ENCODE measurements at places on chromosomes 16 and 17.

DNA sequence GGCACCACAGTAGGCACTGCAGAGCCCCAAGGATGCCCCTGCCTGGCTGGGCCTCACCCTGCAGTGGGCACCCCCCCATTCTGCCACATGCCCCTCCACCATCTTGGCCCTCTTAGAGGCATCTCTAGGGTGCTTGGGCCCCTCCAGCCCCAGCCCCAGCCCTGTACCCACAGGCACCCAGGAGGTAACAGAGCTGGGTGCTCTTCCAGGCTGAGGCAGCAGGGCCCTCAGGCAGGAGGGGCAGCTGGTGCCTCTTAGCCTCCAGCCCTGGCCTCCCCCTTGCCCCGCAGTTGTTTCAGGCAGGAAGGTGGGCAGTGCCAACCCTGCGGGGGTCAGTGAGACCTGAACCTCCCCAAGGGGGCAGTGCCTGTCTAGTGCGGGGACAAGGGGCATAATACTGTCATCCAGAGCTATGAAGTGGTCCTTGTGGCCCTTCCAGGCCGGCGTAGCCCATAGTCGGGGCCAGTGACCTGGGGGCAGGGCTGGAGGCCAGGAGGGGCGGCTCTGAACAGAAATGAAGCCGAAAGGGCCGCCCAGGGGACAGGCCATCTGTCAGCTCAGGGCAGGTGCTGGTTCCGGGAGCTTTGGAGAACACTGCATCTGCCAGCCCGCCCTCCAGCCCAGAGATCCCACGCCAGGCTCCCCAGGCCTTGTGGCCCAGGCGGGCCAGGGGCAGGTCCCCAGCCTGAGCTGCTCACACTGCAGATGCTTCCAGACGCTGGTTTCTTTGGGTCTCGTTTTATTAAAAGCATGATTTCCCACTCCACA, 4.9 kb upstream of the AATK start:
- no peak for DNase-seq

GRCh38 chr16:75710344-75710743, 9.1 kb upstream of the DUXB start:
- no peak for DNase-seq

DNA sequence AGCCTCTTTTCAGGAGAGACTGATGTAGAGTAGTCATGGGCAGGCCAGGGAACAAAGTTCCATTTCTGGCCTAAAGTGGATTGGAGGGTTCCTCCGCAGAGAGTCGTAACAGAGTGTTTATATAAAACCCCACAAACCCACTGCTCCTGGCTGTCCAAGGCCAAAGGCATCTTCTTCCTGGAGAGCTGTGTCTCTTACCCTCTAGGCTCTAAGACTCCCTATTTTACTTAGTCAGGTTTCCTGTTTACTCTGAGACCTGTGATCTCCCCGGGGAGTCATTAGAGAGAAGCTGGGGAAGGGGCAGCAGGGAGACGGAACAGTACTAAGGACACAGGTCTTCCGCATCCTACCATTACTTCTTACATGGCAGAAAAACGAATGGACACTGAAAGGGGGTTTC, 69.5 kb downstream of the HIC1 start:
- DNase-seq = no peak

- DNase-seq = no peak
Measured at GRCh38 chr17:48238933-48239602, 131.5 kb downstream of the SNX11 start.

- no peak for DNase-seq
Measured at GRCh38 chr17:10081571-10082169, 116.7 kb downstream of the GAS7 start.

DNA sequence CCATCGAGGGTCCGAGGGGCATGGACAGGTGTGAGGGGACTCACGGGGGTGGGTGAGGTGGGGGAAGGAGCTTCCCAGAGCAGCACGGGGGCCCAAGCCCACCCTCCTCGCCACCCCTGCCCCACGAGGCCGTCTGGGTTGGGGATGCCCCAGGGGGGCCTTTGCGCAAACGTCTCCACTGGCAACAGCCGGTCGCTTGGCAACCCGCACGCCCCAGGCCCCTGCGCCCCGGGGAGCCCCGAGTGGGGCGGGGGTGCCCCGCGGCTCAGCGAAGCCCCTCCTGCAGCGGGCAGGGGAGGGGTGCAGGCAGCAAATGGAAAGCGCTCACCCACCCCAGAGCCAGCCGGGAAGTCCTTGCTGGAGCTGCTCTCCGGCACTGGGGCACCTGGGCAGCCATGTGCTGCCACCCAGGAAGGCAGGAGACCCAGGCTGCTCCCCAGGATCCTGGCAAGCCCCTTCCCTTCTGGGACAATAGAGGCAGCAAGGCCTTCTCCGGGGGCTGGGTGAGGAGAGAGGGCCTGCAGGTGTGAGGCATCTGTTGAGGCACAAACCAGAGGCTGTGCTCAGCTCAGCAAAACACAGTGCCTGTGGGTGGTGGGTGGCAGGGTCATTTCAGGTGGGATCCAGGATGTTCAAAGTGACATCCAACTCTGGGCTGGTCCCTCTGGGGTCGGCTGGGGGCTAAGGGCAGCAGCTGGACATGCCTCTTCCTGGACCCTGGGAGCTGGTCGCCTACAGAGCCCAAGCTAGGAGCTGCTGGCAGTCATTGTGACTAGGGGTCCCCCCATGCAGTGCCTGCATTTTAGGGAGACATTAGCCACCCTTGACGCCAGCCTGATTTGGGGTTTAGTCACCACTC, 80.9 kb upstream of the CBX4 start:
- no peak for DNase-seq

GRCh38 chr16:74742051-74742481, 32.6 kb downstream of the FA2H start:
- DNase-seq = no peak

GRCh38 chr17:45127548-45128300, 4.6 kb downstream of the PLCD3 start:
- no peak for DNase-seq

GRCh38 chr16:64531401-64531800, 590.5 kb downstream of the CDH11 start:
- DNase-seq = no peak

GRCh38 chr16:80627108-80627507, 86.3 kb downstream of the DYNLRB2 start:
- DNase-seq = no peak

- no peak for DNase-seq
Measured at GRCh38 chr17:60676758-60677307, 818 bp upstream of the BCAS3 start.

GRCh38 chr17:57121308-57122042, 36.4 kb downstream of the AKAP1 start:
- DNase-seq = no peak

GRCh38 chr17:75459246-75459589, 2.8 kb downstream of the TMEM94 start:
- no peak for DNase-seq

- no peak for DNase-seq
Measured at GRCh38 chr17:10633738-10634379, 23.2 kb downstream of the MYH3 start.

DNA sequence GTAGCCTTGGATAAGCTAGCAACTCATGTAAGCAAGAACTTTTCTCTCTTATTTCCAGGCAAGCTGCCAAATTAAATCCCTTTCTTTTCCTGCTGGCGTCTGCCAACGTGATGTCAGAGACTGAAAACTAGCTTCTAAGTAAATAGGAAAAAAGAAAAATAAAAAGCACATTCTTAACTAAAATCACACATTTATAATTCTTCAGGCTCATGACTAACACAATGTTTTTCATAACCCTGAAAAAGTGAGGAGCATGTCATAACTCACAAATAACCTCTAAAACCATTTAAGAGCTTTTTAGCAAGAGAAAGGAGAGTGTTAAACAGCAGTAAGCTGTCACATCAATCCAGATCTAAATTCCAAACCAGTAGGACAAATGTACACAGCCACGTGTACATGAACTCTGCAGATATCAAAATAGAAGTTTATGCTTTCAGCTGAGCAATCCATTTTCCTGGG, 110.0 kb downstream of the N4BP1 start:
- no peak for DNase-seq

GRCh38 chr17:57097832-57098421, 12.9 kb downstream of the AKAP1 start:
- no peak for DNase-seq

DNA sequence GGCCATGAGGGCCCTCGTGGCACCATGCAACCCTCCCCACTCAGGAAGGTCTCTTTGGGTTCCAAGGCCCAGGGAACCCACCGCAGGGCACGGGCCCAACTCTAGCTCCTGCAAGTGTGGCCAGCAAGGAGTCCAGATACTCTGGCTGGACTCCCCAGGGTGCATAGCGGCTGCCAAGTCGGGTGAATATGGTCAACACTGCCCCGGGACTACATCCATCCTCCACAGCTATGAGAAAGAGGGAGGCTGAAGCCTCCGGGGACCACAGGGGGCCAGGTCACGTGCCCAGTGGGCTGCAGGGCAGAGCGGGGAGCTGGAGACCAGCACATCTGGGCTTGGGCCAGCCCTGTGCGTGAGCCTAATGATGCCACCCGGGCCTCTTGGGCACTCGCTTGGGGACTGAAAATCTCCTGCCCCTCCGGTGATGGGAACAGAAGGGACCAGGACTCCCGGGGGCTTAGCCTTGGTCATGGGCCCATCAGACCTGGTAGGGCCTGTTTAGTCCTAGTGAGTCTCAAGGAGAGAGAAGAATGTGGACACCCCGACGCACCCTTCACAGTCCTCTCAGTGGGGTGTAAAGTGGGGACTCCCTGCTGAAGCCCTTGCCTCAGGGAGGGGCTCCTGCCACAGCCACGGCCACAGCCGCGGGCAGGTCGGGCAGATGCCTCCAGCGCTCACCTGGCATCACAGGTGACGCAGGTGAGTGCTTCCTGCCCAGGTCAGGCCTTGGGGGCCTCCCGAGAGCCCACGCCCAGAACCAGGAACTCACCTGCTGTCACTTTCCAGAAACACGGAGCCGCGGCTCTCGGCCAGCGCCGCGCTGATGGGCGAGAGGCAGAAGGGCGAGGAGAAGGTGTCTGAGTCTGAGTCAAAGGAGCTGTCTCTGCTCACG, 26.0 kb downstream of the TBC1D16 start:
- DNase-seq = no peak

GRCh38 chr16:72109300-72109699, 15.7 kb downstream of the DHX38 start:
- DNase-seq = no peak

DNA sequence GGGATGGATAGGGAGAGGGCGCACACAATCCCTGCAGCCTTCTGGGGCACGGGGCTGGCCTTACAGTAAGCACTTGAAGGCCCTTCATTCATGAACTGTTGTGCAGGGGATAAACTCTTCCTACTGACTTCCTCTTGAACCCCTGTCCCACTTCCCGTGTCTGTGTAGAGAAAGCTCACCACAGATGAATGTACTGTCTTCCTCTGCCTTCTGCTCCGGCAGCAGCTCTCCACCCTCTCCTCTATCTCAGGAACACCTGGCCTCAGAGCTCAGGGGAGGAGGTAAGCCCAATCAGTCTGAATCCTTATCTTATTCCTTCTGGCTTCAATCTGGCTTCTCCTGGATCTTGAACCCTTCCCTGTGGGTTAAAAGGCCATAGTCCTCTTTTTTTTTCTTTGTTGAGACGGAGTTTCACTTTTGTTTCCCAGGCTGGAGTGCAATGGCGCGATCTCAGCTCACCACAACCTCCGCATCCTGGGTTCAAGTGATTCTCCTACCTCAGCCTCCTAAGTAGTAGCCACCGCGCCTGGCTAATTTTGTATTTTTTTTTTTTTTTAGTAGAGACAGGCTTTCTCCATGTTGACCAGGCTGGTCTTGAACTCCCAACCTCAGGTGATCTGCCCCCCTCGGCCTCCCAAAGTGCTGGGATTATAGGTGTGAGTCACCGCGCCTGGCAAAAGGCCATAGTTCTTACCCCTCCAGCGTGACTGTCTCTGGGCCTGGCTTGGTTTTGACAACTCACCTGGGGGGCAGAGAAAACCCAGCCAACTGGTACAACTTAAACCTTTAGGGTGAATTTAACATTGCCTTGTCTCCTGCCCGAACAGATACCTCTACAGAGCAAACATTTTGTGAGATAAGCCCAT, 7.2 kb upstream of the SLC52A1 start:
- DNase-seq = no peak

- no peak for DNase-seq
Measured at GRCh38 chr17:44795928-44796327, 34.2 kb downstream of the GJC1 start.

All from effector CD4-positive, alpha-beta T cell (primary cell).